ENCODE measurements at places on chromosomes 13 and 19.

DNA sequence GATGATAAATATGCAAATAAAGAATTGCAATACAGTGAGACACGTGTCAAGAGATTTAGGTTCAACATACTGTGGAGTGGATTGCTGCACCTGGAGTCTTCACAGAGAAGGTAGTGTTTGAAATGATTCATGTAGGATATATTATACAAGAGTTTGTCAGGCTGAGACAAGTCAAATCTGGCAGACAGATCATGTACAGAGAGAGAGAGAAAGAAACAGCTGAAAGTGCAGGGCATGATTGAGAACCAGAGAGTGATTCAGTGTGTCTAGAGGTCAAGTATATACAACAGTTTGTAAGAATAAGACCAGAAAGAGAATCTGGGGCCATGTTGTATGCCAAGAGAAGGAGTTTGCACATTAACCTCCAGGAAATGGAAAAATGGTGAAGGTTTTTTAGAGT is 2.1 kb upstream of the VWA8 start:
- no peak for DNase-seq

GRCh38 chr13:72132075-72132474 is 265.1 kb upstream of the DACH1 start:
- DNase-seq: no peak

DNA sequence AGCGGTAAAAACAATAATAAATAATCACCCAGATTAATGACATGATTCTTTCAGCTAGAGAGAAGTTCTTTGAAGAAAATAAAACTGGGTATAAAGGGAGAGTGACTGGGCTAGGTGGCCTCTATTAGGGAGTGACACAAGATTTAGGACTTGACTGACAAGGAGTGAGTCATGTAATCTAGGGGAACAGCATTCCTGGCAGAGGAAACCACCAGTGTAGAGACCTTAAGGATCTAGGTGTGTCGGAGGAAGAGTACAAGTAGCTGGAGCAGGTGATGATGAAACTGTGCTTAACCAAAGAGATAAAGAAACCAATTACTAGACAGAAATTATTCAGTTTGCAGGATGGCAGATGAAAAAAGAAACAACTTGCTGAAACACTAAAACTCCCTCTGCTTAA is 248.0 kb downstream of the RFC3 start:
- no peak for DNase-seq

DNA sequence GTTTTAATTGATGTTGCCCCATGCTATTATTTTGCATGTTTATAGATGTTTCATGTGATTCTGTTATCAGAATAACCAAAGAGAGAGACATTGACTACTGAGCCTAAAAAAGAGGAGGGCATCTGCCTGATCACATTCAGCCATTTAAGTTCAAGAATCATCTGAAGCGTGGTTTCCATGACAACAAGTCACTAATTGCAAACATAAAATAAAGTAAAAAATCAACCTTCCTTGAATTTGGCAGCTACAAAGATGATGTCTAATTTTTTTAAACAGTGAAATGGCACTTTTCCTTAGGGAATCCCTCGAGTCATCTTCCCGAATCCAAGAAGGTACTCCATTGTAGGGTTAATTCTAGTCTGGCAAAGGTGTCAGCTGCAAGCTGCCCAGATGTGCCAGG is 884.2 kb downstream of the DIAPH3 start:
- no peak for DNase-seq

DNA sequence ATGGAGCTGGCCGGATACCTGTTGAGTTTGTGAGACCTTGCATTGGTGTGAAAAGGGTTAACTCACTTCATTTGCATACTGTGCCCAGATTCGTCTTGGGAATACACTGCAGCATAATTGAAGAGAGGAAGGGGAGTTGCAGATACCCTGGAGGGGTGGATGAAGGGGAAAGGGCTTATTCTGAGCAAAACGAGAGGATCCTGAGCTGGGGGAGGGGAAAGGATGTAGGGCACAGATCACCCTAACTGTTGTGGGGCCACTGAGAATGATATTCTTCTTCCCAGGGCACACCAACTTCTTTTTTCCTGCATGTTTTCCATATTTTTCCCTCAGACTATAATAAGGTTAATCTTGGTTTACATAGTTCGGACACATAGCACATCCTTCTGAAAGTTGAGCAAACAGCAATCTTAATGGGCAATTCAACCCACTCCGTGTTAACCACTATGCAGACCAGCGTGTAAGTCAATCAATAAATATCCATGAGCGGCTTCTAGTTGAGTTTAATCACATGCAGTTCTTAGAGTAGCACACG is 11.7 kb upstream of the PTPRS start:
- no peak for DNase-seq
